ENCODE measurements at places on chromosomes 11 and 22.

GRCh38 chr11:112769584-112769983 lies 191.6 kb upstream of the NCAM1 start:
- no peak overlapping the region for H3K27ac ChIP-seq
- H3K27me3 ChIP-seq = no peaks in the 10 kb centered on the region
- DNase-seq = no peak
- H3K36me3 ChIP-seq = no peaks in the 10 kb centered on the region
- H3K4me3 ChIP-seq = no peak overlapping the region

DNA sequence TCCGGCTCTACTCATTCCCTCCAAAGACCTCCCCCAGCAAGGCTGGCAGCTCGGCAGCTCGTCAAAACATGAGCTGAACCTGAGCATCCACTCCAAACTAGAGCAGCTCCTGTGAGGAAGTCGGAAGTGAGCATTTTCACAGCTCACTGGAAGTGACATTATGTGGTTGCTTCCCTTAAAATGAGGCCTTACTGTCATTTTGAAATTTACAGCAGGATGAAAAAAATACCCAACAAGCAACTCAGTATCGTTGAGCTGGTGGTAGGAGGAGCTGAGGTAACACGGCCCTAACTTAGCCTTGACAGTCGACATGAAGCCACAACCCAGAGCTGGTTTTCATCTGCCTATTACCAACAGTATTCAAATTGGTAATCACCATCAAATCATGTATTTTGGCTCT lies 38.0 kb upstream of the ARFGAP3 start:
- no peaks in the 10 kb centered on the region for H3K27me3 ChIP-seq
- H3K4me1 ChIP-seq = no peaks in the 10 kb centered on the region
- H3K27ac ChIP-seq = no peak overlapping the region
- H3K36me3 ChIP-seq = no peaks in the 10 kb centered on the region

GRCh38 chr11:35389112-35389511 lies 30.2 kb downstream of the SLC1A2 start:
- H3K36me3 ChIP-seq = no peaks in the 10 kb centered on the region
- H3K27ac ChIP-seq = no peak overlapping the region
- DNase-seq = no peak
- no peaks in the 10 kb centered on the region for H3K27me3 ChIP-seq
- H3K4me1 ChIP-seq = peaks cover 5% of the 10 kb centered on the region

DNA sequence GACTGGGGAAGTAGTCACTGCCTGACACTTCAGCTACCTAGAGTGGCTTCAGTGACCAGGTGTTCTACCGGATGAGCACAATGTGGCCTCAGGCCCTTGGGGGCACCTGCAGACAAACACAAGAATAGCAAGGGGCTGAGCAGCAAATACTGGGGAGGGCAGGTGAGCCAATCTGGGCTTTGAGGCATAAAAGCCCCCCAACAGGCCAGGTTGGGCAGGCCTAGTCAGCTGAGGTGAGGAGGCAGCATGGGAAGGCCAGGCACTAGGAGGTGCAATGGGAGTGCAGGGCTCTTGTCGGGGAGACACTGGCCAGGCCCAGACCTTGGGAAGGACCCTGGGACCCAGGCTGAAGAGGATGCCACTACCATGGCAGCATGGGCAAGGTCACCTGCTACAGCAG lies 9.0 kb downstream of the UFD1 start:
- no peak for DNase-seq
- H3K36me3 ChIP-seq = peaks cover 56% of the 10 kb centered on the region
- H3K4me3 ChIP-seq = no peak overlapping the region
- no peak overlapping the region for H3K27ac ChIP-seq

- no peak overlapping the region for H3K27ac ChIP-seq
- DNase-seq = no peak
- peaks cover 8% of the 10 kb centered on the region for H3K27me3 ChIP-seq
- no peaks in the 10 kb centered on the region for H3K36me3 ChIP-seq
These were observed 58.8 kb downstream of the ARHGAP8 start for GRCh38 chr22:44811141-44811540.

- no peaks in the 10 kb centered on the region for H3K36me3 ChIP-seq
- H3K27me3 ChIP-seq = no peaks in the 10 kb centered on the region
- DNase-seq = no peak
These were observed 12.0 kb upstream of the NXPE1 start for GRCh38 chr11:114571712-114572111.

- no peaks in the 10 kb centered on the region for H3K27me3 ChIP-seq
- DNase-seq = no peak
- H3K27ac ChIP-seq = no peak overlapping the region
- no peaks in the 10 kb centered on the region for H3K4me1 ChIP-seq
- H3K4me3 ChIP-seq = no peak overlapping the region
- H3K36me3 ChIP-seq = no peaks in the 10 kb centered on the region
These were observed 12.2 kb downstream of the TMPRSS13 start for GRCh38 chr11:117916956-117917355.

GRCh38 chr11:111977146-111978027 lies 40.2 kb downstream of the DIXDC1 start:
- DNase-seq = peak; percentile 90
- no peaks in the 10 kb centered on the region for H3K27me3 ChIP-seq
- H3K4me3 ChIP-seq = peak overlapping the region; percentile 72
- no peak overlapping the region for H3K27ac ChIP-seq
- no peaks in the 10 kb centered on the region for H3K36me3 ChIP-seq

GRCh38 chr11:78344676-78345075 lies 72.9 kb downstream of the GAB2 start:
- H3K4me1 ChIP-seq = peaks cover 22% of the 10 kb centered on the region
- no peaks in the 10 kb centered on the region for H3K36me3 ChIP-seq
- no peaks in the 10 kb centered on the region for H3K27me3 ChIP-seq
- no peak for DNase-seq
- no peak overlapping the region for H3K4me3 ChIP-seq
- peak overlapping the region; percentile 31 for H3K27ac ChIP-seq

DNA sequence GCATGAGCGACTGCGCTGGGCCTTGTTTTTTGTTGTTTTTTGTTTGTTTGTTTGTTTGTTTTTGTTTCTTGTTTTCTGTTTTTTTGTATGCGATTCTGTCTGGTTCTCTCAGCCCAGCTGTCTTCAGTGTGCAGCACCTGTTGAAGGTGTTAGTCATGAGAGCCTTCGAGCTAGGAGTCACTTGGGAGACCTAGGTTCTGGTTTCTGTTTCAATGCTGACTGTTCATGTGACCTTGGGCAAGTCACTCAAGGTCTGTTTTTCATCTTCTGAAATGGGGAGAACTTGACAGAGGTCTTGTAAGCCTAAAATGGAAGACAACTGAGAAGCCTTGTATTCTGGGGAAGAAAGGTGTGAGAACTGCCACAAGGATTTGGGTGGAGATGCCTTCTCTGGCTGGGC lies 1.8 kb downstream of the DCPS start:
- no peak overlapping the region for H3K27ac ChIP-seq
- no peaks in the 10 kb centered on the region for H3K27me3 ChIP-seq
- H3K36me3 ChIP-seq = peaks cover 5% of the 10 kb centered on the region

- H3K4me1 ChIP-seq = no peaks in the 10 kb centered on the region
- H3K27me3 ChIP-seq = no peaks in the 10 kb centered on the region
- H3K4me3 ChIP-seq = no peak overlapping the region
- no peaks in the 10 kb centered on the region for H3K36me3 ChIP-seq
- H3K27ac ChIP-seq = no peak overlapping the region
These were observed 16.7 kb upstream of the PACSIN2 start for GRCh38 chr22:43031617-43032016.

- peak; percentile 85 for DNase-seq
- H3K27me3 ChIP-seq = no peaks in the 10 kb centered on the region
- H3K36me3 ChIP-seq = no peaks in the 10 kb centered on the region
These were observed 375 bp downstream of the SLC25A1 start for GRCh38 chr22:19178065-19178656.

- H3K36me3 ChIP-seq = no peaks in the 10 kb centered on the region
- peak overlapping the region; percentile 25 for H3K27ac ChIP-seq
- H3K4me1 ChIP-seq = peaks cover 31% of the 10 kb centered on the region
- no peaks in the 10 kb centered on the region for H3K27me3 ChIP-seq
These were observed 325.7 kb upstream of the PITPNB start for GRCh38 chr22:28244757-28245156.

- no peaks in the 10 kb centered on the region for H3K27me3 ChIP-seq
- no peaks in the 10 kb centered on the region for H3K36me3 ChIP-seq
- DNase-seq = no peak
- no peak overlapping the region for H3K27ac ChIP-seq
- H3K4me3 ChIP-seq = no peak overlapping the region
These were observed 299.3 kb downstream of the BRD1 start for GRCh38 chr22:49528420-49528720.

DNA sequence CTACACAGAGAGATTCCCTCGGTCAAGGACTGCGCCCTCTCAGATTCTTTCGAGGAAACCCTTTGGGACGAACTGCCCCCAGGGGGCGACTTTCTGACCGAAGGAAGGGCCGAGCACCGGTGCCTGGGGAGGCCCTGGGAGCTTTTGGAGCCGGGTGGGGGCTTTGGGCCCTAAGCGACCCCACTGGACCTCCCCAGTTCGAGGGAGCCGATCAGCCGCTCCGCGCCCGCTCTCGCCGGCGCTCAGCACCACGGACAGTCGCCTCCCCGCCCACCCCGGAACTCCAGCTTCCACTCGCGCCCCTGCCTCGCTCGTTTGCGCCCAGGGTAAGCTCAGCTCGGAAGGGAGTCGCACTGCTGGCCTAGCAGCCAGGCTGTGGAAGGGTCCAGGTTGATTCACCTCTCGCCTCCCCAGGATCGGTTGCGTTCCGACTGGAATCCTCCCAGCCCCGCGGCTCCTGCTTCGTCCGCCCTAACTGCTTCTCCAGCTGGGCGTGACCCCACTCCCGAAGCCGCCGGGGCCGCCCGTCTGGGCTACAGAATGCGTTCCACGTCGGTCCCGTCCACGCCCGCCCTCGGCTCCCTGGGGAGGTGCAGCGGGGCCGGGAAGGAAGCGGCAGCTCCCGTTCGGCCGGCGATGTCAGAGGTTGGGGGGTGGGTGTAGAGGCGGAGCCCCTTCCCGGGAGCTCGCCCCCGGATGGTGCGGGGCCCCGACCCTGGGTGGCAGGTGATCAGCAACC lies 428 bp downstream of the SCN3B start:
- no peaks in the 10 kb centered on the region for H3K36me3 ChIP-seq
- peaks cover 15% of the 10 kb centered on the region for H3K27me3 ChIP-seq
- no peak overlapping the region for H3K27ac ChIP-seq
- peak; percentile 81 for DNase-seq

GRCh38 chr11:65613091-65613928 lies 711 bp downstream of the MAP3K11 start:
- peak overlapping the region; percentile 76 for H3K27ac ChIP-seq
- DNase-seq = no peak
- H3K4me1 ChIP-seq = peaks cover 25% of the 10 kb centered on the region
- peak overlapping the region; percentile 58 for H3K4me3 ChIP-seq
- H3K36me3 ChIP-seq = peaks cover 30% of the 10 kb centered on the region

DNA sequence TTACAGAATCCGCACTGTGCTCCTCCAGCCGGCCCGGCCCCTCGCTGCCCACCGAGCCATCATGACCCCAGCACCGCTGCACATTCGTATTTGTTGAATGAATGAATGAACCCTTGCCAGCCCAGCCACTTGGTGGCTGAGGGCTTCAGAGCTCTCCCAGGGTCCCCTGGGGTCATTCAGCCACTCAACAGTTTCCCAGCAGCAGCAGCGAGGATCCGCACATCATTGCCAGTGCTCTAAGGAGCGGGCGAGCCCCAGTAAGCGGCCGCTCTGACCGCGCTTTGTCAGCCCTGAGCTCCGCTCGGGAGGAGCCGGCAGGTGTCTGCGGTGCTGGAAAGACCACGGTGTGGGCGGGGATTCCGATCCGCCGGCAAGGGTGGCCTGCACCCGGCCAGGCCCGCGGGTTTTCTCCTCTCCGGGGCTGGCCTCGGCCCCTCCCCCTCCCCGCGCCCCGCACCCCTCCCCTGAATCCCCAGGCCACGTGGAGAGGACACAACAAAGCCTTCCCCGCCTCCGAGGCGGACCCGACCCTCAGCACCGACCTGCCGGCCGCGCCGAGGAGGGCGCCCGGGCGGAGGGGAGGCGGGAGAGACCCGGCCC lies 563 bp downstream of the BID start:
- no peak overlapping the region for H3K27ac ChIP-seq
- H3K4me1 ChIP-seq = peaks cover 35% of the 10 kb centered on the region
- DNase-seq = peak; percentile 93
- H3K36me3 ChIP-seq = peaks cover 4% of the 10 kb centered on the region
- peak overlapping the region; percentile 81 for H3K4me3 ChIP-seq

All from SK-N-SH (cell line).